Hepatic stellate cell (primary cell): ENCODE measurements at places on chromosomes 13 and 19.

DNA sequence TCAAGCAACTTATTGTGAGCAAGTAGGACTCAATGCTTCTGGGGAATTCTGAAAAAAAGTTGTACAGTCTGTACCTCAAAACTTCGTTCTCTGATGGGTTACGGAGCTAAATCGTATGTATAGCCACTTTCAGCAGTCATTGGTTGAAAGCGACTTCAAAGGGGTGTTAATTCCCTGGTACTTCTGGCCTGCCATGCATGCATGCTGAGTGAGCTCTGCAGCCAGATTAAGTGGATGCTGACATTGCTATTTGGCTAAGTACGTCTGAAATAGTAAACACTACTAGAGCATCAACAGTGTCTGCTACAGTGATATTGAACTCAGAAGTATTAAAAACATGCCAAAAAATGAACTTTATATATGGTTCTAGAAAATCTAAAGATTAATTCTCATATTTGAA lies 1183.1 kb upstream of the PCDH20 start:
- no peak for DNase-seq

- DNase-seq: no peak
These were observed 120.2 kb downstream of the RXFP2 start for GRCh38 chr13:31859571-31859970.

GRCh38 chr19:9046694-9047093 lies 36.5 kb upstream of the MUC16 start:
- no peak for DNase-seq

DNA sequence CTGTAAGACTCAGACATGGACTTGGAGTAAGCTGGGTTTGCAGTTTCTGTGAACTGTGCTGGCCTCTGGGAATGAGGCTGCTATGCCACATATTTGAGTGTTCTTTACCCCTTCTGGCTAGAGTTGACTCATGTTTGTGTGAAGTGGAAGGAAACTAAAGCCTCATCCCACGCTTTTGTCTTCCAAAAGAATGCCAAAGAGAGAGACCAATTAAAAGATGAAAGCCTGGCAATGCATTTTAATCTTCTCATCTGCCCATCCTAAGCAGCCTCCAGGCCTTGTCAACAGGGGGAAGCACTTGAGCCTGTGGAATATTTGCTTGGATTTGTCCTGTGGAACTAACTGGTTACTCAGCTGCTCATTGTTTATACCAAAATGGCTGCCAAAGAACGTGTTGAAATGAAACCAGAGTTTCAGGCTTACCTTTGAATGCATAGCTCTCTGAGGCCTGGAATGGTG lies 49.1 kb downstream of the LMO7 start:
- peak; percentile 14 for DNase-seq

DNA sequence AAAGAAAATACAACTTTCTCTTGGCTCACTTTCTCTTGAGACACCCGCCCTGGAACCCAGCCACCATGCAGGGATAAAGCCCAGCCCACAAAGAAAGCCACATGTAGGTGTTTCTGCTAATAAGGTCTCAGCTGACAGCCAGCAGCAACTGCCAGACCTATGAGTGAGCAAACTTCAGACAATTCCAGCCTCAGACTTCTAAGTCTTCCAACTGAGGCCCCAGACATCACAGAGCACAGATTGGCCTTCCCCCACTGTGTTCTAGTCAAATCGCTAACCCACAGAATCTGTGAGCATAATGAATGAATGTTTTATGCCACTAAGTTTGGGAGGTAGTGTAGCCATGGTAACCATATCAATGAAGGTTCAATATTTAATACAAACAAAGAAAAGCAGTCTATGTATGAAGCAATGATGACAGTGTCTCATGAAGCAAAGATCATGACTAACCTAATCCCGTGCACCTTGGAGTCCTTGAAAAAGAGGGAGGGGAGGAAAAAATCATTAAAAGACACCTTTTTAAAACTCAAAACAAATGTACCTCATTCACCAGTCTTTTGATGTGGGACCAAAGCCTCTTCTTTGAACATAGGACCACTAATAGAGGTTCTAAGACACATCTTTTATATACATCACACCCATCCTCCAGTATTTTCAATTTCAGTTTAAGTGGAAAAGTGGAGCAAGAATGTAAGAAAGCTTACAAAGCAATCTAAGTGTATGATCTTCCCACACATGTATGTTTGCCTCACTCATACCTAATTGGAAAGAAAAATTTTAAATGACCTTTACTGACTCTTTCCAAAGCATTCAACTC lies 6.2 kb downstream of the MRPS31 start:
- no peak for DNase-seq

- no peak for DNase-seq
These were observed 101.9 kb downstream of the GADD45B start for GRCh38 chr19:2577722-2578335.

- DNase-seq: no peak
These were observed 31.4 kb downstream of the ZDHHC20 start for GRCh38 chr13:21427741-21428140.

GRCh38 chr19:2865334-2866100 lies 1.6 kb upstream of the ZNF556 start:
- DNase-seq: no peak

GRCh38 chr13:43085545-43085944 lies 62.2 kb downstream of the DNAJC15 start:
- peak; percentile 7 for DNase-seq

GRCh38 chr13:72960541-72960940 lies 98.3 kb upstream of the KLF5 start:
- no peak for DNase-seq
